ENCODE measurements at places on chromosomes 7 and 10.

DNA sequence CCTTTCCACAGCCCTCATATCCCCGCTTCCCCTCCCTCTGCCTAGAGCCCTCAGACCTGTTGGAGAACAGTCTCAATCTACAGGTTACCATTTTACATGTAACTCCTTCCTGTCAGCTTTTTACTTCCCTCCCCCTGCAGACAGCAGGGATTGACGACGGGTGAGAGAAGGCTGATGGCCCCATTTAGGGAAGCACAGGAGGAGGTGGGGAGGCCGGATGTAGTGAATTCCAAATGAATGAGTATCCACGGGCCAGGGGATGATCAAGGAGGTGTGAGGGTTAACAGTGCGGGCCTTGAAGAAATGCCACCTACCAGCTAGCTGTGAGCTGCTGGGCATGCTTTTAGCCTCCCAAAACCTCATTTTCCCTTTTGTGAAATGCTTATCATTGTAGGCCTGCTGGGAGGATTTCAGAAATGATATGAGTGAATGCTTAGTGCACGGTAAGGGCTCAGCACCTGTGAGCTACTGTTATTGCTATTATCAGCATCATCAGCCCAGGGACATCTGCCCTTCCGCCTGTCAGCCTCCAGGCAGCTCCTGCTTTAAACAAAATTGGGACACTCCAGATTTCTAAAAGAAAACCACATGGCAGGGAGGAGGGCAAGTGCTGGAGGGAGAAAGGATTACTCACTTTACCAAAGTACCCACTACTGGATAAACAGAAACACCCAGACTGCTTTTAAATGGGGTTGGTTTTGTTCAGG lies 6.5 kb upstream of the NANOS1 start:
- peak; percentile 75 for DNase-seq

DNA sequence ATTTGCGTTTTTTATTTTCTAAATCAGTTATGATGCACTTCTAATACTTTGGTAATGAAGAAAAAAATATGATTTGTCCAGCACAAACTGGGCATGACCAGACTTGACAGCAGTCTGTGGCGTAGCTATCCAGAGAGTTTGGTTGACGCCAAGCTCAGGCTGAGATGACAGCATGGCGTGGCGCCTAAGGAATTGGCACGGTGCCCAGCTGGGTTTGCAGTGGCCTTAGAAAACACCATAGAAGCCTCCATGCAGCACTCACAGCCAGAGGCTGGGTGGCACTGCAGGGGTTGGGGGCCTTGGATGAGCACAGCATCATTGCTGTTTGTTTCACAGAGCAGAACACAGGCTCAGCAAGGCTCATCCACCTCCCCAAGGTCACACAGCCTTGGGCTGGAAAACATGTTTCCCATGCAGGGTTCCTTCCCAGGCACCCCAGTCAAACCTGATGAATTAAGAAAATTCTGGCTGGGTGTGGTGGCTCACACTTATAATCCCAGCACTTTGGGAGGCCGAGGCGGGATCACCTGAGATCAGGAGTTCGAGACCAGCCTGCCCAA lies 88.9 kb downstream of the GTF2IRD1 start:
- no peak for DNase-seq

- DNase-seq, result no peak
These were observed 38.8 kb downstream of the PTN start for GRCh38 chr7:137304624-137305235.

DNA sequence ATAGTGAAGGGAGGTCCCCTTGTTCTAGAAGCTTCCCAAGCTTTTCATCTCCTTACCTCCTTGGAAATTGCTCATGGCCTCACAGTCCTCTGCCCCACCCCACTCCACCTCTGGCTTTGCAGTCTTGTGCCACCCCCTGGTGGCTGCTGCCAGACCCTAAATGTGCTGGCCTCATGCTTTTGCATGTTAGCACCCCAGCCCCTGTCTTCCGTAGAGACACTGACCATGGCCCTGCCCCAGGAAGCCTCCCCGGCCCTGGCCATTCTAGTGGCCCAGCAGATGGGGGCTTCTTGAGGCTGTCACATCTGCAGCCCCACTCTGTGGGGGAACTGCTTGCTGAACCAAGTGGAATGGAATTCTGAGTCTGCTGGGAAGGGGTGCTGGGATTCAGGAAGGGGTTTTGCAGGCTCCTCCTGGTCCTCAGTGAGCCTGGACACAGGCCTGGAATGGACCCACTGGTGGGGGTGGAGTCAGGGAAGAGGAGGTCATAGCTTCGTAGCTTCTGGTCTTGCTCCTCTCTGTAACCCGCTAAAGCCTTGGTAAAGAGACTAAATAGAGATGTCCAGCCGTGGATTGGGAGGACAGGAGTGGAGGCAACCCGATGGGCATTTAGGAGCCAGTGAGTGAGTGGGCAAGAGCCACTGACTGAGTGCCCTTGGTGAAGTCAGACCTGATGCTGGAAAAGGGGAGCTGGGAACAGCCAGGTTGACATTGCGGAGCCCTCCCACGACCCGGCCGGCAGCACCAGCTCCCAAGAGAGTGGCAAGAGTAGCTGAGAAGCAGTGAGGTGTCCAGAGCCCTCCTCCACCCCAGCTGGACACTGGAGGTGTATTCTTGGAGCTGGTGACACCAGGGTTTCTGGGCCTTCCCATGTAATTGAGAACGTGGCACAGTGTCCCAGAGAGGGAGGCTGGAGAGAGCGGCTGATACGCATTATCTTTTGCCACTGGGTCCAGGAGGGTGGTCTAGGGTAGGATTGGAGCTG lies 20.9 kb downstream of the RAMP3 start:
- no peak for DNase-seq

DNA sequence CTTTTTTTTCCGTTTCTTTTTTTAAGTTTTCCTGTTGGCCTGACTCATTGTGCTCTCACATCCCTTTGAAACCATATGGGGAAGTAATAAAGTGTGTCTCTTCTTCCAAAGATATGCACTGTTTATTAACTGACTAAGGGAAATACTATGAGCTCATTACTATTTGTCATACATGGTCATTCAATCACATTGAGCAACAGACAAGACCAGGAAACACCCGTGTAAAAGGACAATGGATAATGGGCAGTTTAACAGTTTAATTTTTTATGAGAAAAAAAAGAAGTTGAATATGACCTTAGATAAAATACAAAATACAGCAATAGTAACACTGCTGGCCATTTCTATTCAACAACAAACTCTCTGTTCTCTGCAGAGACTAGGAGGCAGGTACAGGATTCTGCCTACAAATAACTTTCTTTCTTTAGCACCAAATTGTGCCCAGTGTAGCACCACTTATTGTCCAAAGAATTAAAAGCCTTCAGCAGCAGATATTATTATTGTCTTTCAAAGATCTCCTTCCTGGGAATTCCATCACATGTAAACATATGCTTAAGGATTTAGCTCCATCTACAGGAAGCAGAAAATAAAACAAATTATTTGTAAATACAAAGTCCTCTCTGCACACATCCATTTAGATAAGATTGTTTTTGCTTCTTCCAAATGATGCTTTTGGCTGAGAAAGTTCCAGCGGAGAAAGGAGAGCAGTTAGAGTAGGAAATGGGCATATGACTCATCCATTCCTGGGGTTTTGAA lies 55.0 kb upstream of the AKR1E2 start:
- peak; percentile 98 for DNase-seq

- no peak for DNase-seq
These were observed 62.8 kb upstream of the ADGRA1 start for GRCh38 chr10:133024704-133025557.

DNA sequence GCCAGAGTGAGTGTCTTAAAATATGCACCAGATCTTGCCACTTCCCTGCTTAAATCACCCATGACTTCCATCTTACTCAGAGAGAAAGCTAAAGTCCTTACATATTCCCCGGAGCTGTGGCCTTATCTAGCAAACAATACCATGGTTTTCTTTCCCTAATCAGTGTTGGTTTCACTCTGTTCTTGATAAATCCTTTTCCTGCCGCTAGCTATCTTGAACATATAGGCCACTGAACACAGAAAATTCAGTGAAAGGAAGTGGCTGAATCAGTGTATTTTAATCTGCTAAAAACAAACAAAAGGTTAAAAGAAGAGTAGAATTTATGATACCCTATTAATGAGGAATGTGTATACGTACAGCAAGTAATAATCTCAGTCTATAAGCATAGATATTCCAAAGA lies 42.0 kb upstream of the JAZF1 start:
- DNase-seq, result no peak

- DNase-seq, result no peak
These were observed 122.5 kb downstream of the FAM53B start for GRCh38 chr10:124621637-124622036.

DNA sequence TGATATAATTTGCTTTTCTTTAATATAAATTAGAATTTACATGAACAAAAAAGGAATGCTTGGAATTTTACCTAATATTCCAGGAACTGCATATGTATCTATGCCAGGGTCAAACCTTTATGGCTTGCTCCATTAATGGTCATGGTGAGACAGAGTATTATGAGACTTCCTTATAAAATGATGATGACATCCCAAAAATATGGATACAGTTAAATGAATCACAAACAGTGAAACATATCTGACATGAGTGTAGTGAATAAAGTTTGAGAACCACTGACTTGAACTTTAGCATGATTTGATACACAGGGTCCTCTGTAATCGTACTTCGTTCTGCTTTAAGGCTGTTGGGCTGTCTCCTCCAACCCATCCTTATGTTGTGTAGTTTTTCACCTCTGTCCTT lies 51.8 kb downstream of the MARCHF5 start:
- DNase-seq, result peak; percentile 11

- peak; percentile 80 for DNase-seq
These were observed 248.1 kb downstream of the AHR start for GRCh38 chr7:17546592-17546991.
